H1 (cell line): ENCODE measurements at places on chromosomes 13 and 19. TPM values are rescaled to one million over a fixed set of nuclear protein-coding genes. Genes with fewer than 3 reads are reported as not detected.

LONP1 gene
- 117 and 124 TPM in 2 replicates for total RNA-seq

TEX29 gene
- total RNA-seq: 1.1 TPM in 1 of 2 replicates, not detected in the other

TPTE2 gene
- total RNA-seq: not detected in 2 replicates

SACS gene
- 51.3 and 54.2 TPM in 2 replicates for total RNA-seq

TMEM190 gene
- total RNA-seq: 1.4 TPM in 1 of 2 replicates, not detected in the other

SULT2A1 gene
- not detected in 2 replicates for total RNA-seq

PTPRH gene
- total RNA-seq: 0.21 and 0.30 TPM in 2 replicates

IRF2BP1 gene
- 24.4 and 25.3 TPM in 2 replicates for total RNA-seq

MICU2 gene
- total RNA-seq: 34.6 and 36.5 TPM in 2 replicates

MUC16 gene
- total RNA-seq: 0.17 and 0.25 TPM in 2 replicates

TSSK6 gene
- 2.9 and 3.6 TPM in 2 replicates for total RNA-seq

LRG1 gene
- total RNA-seq: 0.36 and 0.48 TPM in 2 replicates

DIRAS1 gene
- 21.3 and 22.3 TPM in 2 replicates for total RNA-seq

PRR20A gene
- total RNA-seq: not detected in 2 replicates

NLRP5 gene
- total RNA-seq: not detected in 2 replicates

CADM4 gene
- total RNA-seq: 23.1 and 25.0 TPM in 2 replicates

ETV2 gene
- total RNA-seq: 0.88 and 1.8 TPM in 2 replicates

N4BP2L1 gene
- 3.1 and 3.7 TPM in 2 replicates for total RNA-seq

TTYH1 gene
- total RNA-seq: 24.3 and 26.7 TPM in 2 replicates

RGCC gene
- 0.41 and 0.46 TPM in 2 replicates for total RNA-seq

TEAD2 gene
- 146 and 156 TPM in 2 replicates for total RNA-seq

CCDC194 gene
- total RNA-seq: not detected in 2 replicates

CPT1C gene
- total RNA-seq: 91.8 and 98.3 TPM in 2 replicates

VSTM2B gene
- 1.2 and 1.5 TPM in 2 replicates for total RNA-seq

PEG3 gene
- total RNA-seq: not detected in 2 replicates

LENG1 gene
- 4.4 and 4.6 TPM in 2 replicates for total RNA-seq

SPIB gene
- total RNA-seq: 9.6 and 11.1 TPM in 2 replicates

ZNF418 gene
- 18.5 and 18.8 TPM in 2 replicates for total RNA-seq

KLHL26 gene
- total RNA-seq: 8.8 and 9.0 TPM in 2 replicates

CGB3 gene
- not detected in 2 replicates for total RNA-seq

ZNF208 gene
- not detected in 2 replicates for total RNA-seq

DOCK6 gene
- 44.1 and 54.7 TPM in 2 replicates for total RNA-seq

KLK4 gene
- total RNA-seq: 1.3 TPM in 1 of 2 replicates, not detected in the other

RNF225 gene
- 1.0 and 1.2 TPM in 2 replicates for total RNA-seq

SELENOV gene
- total RNA-seq: 8.4 and 11.0 TPM in 2 replicates

DENND1C gene
- total RNA-seq: 3.7 and 4.0 TPM in 2 replicates

CYP4F2 gene
- not detected in 2 replicates for total RNA-seq

SULT2B1 gene
- 0.99 and 1.5 TPM in 2 replicates for total RNA-seq

LIM2 gene
- total RNA-seq: not detected in 2 replicates

IZUMO4 gene
- total RNA-seq: 1.3 and 1.8 TPM in 2 replicates

FCHO1 gene
- 25.9 and 27.0 TPM in 2 replicates for total RNA-seq

WDR87 gene
- not detected in 2 replicates for total RNA-seq

MTRF1 gene
- 14.1 and 19.2 TPM in 2 replicates for total RNA-seq

COL4A1 gene
- total RNA-seq: 82.0 and 91.0 TPM in 2 replicates
